Left renal pelvis (tissue), 4 donors: ENCODE measurements at places on chromosomes 1 and 21. TPM values are rescaled to one million over a fixed set of nuclear protein-coding genes. Genes with fewer than 3 reads are reported as not detected.
A peak's percentile ranks its signal among the peaks of the same experiment; 100 is the strongest.

- no peak for DNase-seq
These were observed 13.4 kb downstream of the PKN2 start for GRCh38 chr1:88697503-88697902.

DNA sequence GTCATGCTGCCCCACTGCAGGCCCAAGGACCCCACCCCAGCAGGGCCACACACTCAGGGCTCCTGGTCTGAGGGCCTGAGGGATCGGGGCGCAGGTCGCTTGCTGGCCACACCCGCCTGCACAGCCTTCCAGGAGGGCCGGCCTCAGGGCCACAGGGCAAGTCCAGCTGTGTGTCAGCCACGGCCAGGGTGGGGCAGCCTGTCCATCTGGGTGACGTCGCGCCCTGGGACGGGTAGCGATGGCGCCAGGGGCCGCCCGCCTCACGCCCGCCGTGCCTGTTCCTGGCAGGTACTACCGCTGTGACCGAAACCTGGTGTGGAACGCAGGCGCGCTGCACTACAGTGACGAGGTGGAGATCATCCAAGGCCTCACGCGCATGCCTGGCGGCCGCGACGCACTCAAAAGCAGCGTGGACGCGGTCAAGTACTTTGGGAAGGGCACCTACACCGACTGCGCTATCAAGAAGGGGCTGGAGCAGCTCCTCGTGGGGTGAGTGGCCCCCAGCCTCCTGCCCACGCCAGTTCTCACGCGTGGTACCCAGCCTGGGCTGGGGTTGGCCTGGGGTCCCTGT is 2.5 kb downstream of the COL6A1 start:
- DNase-seq = no peak

DNA sequence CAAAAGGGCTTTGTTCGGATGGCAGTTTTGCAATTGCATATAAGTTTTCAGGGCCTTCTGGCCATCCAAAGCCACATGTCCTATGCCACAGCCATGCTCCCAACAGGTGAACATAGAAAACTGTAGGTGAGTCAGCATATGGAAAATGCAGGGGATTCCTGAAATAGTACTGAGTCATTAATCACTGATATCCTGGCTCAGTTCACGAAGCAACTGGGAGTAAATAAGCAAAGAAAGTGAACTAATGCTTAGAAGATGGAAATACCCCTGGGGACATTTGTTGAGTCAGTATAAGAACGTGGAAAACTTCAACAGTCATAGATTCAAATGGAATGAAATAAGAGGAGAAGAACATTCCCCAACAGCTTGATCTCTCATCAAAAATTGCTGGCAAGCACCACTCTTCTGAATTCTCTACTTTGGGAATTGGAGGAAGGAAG is 148.9 kb upstream of the RUNX1 start:
- no peak for DNase-seq

DNA sequence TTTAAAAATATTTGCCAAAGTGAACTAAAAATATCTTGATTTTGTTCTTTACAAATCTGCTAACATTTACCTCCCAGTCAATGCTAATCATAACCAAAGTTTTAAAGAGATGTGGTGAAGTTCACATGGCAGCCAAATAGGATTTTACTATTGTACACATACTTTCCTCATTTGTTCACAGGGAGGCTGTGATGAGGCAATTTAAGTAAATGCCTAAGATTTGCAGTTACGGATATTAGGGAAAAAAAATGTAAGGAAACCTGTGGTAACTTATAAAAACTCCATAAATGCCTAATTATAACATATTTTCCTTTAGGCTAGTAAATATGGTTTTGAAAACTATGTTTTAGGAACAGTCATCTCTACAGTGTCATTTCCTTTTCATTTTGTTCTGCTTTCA is 32.4 kb downstream of the RGS5 start:
- DNase-seq = no peak

DNA sequence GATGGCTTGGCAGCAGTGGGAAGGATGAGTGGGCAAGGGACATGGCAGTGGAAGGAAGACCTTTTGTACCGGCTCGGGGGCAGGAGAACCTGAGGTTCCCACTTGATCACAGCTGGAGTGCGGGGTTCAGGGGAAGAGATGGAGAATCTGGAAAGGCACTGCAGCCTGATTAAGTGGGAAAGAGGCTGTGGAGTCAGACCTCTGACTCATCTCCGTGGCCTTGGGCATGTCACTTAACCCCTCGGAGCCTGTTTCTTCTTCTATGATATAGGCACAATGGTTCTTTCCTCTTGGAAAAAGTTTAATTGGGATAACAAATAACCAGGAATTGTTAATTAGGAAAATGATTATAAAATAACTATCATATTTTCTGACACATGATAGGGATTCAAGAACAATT is 13.1 kb upstream of the TMEM61 start:
- no peak for DNase-seq

DNA sequence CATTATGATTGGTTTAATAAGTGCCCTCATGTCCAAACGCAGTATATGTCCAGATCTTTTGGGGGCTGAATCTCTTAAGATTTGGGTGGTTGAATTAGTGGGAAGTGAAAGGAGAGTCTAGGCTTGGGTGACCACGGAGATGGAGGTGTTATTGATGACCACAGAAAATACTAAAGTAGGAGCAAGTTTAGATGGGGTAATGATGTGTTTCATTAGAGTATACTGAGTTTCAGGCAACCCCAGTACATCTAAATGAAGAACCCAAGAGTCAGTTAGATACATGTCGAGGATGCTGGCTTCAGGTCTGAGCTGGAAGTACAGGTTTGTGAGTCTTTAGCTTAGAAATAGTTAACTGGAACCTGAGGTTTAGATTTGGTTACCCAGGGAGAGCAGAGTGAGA is 6.5 kb upstream of the ZZZ3 start:
- no peak for DNase-seq

DNA sequence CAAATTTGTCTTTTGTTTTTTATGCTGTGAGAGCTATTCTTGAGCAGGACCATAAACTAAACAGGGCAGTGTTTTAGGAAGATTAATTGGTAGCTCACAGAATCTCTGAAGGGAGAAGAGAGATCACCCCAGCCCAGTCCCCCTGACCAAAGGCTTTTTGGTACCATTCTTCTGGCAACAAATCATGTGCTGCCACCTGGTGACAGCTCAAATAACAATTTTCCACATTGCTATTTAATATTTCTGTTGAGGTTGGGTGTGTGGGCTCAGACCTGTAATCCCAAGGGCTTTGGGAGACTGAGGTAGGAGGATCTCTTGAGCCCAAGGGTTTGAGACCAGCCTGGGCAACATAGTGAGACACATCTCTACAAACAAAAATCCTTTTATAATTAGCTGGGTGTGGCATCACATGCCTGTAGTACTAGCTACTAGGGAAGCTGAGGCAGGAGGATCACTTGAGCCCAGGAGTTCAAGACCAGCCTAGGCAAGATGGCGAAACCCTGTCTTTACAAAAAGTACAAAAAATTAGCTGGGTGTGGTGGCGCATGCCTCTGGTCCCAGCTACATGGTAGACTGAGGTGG is 2.2 kb upstream of the TESK2 start:
- DNase-seq = peak; percentile 32

- no peak for DNase-seq
These were observed 87.7 kb downstream of the SNX7 start for GRCh38 chr1:98749152-98749756.

GRCh38 chr1:14659913-14660312 is 61.4 kb downstream of the KAZN start:
- DNase-seq = no peak

- no peak for DNase-seq
These were observed 66.4 kb upstream of the KLHDC7A start for GRCh38 chr1:18414321-18414720.

DNA sequence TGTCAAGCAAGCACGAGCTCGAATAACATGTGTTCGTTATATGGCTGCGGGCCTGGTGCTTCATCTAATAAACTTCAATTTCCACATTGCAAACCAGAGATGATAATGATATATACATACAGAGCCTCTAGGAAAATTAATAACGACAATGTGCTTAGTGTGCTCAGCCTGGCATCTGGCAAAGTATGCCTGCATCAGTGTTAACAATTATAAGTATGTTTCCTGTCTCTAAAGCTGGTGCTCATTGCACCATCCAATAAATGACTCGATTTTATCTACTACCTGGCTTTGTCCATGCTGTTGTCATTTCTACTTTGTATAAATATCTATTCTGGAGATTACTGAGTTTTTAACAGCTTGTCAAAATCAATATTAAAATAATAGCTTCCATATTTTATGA is 1402.6 kb downstream of the MRPL39 start:
- DNase-seq = no peak

DNA sequence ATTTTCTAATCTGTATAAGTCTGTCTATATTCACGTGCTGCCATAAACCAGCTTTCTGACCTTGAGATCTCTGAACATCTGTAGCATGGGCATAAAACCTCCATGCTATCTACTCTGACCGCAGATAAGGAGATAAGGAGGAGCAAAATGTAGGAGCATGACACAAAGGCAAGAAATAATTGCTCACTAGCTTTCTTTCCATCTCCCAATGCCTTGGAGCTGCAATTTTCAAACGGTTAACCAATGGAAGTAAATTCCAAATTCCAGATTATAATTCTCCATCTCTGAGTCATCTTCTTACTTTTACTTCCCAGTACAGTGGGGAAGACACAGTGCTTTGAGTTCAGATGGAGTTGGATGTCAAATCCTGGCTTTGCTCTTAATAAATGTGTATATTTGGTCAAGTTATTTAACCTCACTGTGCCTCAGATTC is 41.6 kb downstream of the CD58 start:
- no peak for DNase-seq

- no peak for DNase-seq
These were observed 8.2 kb downstream of the UQCRHL start for GRCh38 chr1:15799004-15799867.

Gene NBPF26
- polyA plus RNA-seq = 3.9 TPM

Gene DMRTA2
- not detected for polyA plus RNA-seq

Gene LCE6A
- polyA plus RNA-seq = not detected

Gene DENND2D
- 20.0 TPM for polyA plus RNA-seq
